ENCODE measurements at places on chromosomes 7 and 10.
A peak's percentile ranks its signal among the peaks of the same experiment; 100 is the strongest.

DNA sequence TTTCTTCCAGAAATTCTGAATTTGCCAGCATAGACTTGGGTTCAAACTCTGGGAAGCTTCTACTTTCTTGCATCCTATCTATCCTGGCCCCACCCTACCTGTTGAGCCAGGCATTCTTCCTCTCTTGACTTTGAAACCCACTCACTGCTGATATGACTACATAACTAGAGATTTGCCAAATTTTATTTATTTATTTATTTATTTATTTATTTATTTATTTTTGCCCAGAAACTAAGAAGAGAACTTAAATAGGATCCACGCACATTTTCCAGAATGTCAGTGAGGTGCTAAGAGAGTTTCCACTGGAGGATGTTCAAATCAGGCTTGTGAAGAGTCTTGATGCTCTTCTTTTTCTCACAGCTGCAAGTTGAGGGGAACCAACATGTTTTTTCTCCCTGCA, 487.8 kb upstream of the PODXL start:
- DNase-seq = no peak

DNA sequence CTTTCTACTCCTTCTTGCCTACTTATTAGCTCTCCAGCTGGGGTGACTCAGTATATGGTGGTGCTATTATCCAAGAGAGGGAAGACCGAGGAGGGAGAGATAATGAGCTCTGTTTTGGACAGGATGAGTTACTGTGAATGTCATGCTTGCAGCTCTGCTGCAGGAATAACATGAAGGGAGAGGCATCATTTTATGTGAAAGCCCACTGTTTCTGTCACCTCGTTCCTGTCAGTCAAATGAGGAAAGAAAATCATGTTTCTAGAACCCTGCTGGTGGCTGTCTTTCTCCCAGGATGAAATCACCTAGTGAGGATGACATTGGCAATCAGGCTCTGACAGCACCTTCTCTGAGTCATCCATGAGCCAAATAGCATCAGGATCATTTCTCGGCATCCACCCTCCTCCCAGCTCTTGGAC, 1291.6 kb upstream of the AUTS2 start:
- DNase-seq = no peak

GRCh38 chr7:15862781-15863165, 176.3 kb upstream of the MEOX2 start:
- no peak for DNase-seq

DNA sequence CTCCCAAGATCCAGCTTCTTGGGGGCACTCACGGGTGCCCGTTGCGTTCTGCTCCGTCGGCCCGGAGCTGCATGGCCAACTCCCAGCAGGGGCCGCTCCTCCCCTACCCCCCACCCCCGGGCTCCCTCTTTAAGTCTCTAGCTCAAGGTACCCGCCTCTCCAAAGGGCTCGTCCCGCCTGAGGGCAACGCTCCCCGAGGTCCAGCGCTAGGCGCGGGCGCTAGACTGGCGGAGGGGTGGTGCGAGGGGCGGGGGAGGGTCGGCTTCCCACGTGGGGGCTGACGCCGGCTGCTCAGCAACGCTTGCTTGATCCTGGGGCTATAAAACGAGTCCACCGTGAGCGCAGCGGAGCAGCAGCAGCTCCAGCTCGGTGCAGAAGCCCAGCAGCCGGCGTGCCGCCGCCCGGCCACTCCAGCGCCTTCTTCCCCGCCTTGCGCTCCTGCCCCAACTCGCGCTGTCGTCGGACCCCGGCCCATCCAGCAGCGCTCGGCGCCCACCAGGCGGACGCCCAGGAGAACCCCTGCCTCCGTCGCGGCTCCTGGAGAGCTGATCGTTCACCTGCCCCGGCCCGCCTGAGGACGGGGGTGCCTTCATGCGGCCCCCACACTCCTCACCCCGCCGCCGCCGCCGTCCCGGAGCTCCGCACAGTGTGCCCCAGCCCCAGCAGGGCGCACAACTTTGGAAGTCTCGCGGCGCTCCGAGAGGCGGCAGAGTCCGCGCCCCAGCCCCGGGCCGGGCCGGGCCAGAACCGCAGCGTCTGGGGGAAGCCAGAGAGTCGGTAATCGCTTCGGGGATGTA, at the start of gene ADRA2A:
ADRA2A (plus strand) TSS at position 348 of the 797 bp plus-strand sequence. CDS start 968 bp downstream, outside the sequence.
- DNase-seq = no peak

DNA sequence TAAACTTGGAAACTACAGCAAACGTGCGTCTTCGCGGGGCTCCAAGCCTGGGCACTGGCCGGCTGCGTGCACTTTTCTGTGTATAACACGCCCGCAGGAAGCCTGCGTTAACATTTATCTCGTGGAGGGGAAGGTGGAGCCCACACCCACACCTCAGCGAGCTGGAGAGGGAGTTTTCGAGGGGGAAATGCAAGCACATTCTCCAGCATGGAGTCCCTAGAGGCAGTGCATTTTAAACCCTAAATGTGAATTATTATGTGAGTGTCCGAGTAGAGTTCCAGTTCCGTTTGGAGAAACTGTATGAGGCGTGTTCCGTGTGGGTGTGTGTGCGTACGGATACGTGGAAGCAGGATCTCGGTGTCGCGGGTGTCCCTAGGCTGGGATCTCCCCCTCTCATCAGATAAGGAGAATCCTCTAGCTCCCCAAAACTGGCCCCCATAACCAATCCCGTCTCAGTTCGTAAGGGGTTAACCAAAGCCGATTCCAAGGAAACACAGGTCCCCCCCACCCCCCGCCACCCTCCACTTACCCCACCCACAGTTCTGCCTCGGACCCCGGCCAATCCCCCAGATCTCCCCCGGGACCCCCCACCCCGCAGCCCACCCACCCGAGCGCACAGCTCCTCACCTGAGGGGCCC, 403 bp downstream of the CDK6 start:
- DNase-seq = no peak

DNA sequence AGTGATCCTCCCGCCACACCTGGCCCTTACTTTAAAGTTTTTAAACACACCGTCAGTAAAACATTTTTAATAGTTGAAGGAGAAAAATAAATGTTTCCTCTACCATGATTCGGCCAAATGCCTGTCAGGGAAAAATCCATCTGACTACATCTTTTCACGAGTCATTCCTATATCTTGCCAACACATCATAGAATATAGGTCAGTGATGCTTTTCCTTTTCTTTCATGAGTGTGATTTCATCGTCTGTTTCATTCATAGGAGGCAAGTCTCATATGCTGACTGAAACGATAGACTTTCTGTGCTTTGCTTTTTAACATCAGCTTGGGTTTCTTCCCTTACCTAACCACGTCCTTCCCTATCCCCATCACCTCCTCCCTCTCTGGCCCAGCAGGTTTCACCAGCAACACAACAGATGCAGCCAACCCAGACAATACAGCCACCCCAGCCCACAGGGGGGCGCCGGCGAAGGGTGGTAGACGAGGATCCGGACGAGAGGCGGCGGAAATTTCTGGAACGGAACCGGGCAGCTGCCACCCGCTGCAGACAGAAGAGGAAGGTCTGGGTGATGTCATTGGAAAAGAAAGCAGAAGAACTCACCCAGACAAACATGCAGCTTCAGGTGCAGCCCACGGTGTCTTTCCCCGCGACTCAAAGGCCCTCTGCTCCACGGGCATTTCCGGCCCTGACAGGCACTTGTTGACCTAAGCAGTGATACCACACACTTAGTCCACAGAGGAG, 149.2 kb downstream of the TRIL start:
- DNase-seq = no peak

DNA sequence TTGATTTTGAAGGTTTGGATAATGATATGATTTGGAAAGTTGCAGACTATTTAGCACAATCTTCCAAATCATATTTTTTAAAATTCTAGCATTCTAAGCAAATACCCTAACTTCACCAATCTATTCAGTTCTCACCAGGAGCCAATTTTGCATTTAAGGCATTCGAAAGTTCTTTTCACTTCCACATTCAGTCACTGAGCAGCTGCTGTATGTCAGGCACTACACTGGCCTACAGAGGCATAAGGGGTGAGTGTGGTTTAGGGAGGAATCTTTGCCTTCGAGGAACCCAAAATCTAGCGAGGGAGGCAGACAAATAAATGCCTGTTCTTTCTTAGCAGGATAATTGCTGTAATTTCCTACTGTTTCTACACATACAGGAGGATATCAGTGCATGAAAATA, 10.7 kb upstream of the UCN3 start:
- no peak for DNase-seq

GRCh38 chr7:129169171-129169671, 19.2 kb upstream of the SMO start:
- DNase-seq = no peak

DNA sequence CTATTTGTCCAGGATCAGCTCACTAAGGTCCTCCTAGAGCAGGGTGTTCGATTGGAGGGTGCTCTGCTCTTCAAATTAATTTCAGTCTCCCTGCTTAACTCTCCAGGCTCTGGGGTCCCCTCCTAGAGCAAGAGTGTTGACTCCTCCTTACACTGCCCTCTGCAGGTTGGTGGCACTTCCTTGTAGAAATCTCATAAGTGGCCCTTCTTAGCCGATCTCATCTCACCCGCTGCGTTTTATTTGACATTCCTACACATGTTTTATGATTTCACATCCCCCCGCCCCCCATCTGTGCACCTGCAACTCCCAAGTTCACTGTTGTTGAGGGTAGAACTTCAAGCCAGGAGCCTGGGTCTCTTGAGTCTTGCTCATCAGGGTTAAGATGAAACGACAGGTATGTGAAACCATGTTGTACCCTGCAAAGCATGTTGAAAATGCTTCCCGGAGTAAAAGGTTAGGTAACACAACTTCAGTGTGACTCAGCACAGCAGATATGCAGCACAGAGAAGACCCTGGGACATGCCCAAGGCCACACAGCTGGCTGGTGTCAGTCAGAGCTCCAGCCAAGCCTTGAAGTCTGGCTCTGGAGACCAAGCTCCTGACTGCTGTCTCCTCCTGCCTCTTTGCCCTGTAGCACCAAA, 171.2 kb downstream of the PRKAG2 start:
- peak; percentile 56 for DNase-seq

GRCh38 chr10:88110822-88111221, 247.4 kb downstream of the PTEN start:
- no peak for DNase-seq

DNA sequence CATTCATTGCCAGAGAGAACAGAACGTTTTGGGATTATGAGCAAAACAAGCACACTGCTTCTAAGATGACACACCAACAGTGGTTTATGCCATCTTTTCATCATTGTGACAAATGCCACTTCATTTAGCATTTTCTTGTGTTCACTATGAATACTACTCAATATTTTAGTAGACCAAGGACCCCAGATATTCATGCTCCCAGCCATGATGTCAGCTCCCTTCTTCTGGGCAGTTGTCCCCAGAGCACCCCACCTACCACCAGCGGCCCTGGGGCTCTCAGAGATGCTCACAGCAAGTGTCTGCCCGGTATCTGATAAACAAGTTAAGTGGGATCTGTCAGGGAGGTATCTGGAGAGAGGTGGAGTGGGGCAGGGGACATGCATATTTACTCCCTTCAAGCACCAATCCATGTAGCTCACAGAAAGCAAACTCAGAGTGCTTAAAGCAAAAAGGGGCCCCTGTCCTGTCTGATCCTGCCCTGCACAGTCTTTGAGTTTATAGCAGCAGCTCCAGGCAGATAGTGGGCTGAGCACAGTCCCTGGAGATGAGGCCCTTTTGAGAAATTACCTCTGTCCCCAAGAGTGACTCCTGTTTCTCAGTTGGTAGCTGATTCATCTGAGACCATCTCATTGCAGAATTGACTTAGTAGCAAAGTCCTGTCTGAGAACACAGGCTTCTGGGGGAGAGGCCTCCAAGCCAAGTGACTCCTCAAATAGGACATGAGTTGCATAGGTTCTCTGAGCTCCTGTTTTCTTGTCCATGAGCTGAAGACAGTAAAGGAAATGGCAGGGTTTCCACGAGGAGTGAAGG, 281.8 kb upstream of the KLF6 start:
- DNase-seq = no peak

- DNase-seq = peak; percentile 95
These were observed 220.0 kb downstream of the KIF20B start for GRCh38 chr10:89921403-89921802.

DNA sequence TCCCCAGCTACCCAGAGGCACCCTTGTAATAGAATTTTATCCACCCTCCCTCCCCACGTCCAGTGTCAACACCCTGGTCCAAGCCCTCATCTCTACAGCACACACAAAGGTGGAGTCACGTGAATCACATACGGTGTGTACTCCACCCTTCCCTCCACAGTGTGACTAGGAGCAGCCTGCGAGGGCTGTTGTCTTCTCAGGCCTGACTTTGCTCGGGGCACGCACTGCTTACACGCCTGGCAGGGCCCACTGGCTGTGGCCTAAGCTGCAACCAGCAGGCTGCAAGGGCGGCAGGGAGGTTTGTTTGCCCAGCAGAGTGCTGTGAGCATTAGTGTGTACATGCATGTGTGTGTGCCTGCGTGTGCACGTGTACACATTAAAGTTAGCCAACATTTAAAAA, 93.7 kb downstream of the COBL start:
- DNase-seq = no peak
